ENCODE measurements at places on chromosomes 5 and 9.

GRCh38 chr5:93793159-93793781 lies 51.9 kb upstream of the POU5F2 start:
- no peak for DNase-seq

DNA sequence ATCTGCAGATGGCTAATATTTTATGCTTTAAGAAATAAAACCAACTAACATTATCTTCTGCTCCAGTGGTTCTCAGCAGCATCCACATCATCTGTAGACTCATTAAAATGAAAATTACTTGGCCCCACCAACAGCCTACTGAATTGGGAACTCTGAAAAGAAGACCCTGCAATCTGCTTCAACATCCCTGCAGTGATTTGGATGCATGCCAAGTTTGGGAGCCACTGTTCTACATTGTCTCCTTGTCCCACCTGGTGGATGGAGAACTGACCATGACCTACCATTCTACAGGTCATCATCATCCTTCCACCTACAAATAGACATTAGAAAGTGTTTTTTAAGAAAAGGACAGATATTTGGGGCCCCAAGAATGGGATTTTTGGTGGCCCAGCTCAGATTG lies 71.1 kb downstream of the ACER2 start:
- no peak for DNase-seq

- no peak for DNase-seq
Observed at GRCh38 chr5:139637438-139638089, 10.6 kb upstream of the CXXC5 start.

GRCh38 chr9:109538346-109538745 lies 40.2 kb upstream of the PTPN3 start:
- DNase-seq = no peak

GRCh38 chr5:128522336-128522735 lies 15.7 kb downstream of the FBN2 start:
- DNase-seq = no peak

GRCh38 chr5:93600409-93601070 lies 17.5 kb downstream of the NR2F1 start:
- no peak for DNase-seq

- no peak for DNase-seq
Observed at GRCh38 chr9:93665128-93665636, 88.8 kb downstream of the PHF2 start.

GRCh38 chr9:69987457-69987856 lies 56.2 kb upstream of the MAMDC2 start:
- no peak for DNase-seq

GRCh38 chr9:121383715-121384114 lies 13.7 kb upstream of the STOM start:
- DNase-seq = no peak

- no peak for DNase-seq
Observed at GRCh38 chr9:13061390-13061789, 218.1 kb downstream of the MPDZ start.

DNA sequence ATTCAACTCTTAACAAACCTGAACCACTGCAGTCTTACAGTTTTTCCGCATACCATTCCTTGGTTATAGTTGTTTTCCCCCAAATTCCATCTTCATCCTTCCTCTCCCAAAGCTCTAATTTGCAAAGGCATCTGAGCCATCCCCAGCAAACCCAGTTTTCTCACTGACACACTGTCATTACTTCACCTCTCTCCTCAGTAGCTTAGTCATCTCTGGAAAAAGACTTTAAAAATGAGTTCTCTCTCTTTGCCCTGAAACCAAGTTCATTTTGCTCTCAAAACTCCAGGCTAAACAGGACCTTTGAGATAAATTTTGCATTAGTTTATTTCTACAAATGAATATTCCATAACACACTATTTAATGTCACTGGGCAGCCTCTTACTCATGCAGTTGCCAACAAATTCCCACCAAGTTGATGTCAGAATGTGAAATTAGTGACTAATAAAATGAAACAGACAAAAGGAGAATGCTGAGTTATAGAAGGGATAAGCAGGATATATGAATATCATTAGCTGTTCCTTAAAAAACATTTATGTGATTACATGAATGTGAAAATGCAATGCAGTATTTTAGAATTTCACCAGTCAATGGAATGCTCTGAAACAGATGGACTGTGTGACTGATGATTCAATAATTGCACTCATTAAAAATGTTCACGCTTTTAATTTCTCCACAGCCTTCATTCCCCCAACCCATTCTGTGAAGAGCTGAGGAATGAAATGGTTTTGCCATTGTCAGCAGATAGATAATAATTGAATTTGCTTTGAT lies 107.4 kb upstream of the DMAC1 start:
- DNase-seq = no peak

DNA sequence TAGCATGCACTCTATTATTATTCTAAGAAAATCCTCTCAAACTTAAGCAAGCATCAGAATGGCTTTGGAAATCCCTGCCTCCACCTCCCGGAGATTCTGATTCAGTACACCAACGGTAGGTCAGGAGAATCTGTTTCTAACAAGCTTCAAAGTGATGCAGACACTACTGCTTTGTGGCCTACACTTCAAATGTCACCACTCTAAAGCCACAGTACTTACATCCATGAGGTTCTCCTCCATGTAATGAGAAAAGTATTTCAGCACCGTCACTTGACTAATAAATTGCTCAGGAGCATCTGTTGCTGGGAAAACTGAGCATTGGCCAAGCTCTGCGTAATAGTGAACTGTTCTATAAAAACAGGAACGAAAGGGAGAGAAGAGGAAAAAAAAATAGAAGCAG lies 4.8 kb downstream of the PLK2 start:
- no peak for DNase-seq

- DNase-seq = peak; percentile 68
Observed at GRCh38 chr9:34437006-34437925, 21.1 kb downstream of the FAM219A start.

DNA sequence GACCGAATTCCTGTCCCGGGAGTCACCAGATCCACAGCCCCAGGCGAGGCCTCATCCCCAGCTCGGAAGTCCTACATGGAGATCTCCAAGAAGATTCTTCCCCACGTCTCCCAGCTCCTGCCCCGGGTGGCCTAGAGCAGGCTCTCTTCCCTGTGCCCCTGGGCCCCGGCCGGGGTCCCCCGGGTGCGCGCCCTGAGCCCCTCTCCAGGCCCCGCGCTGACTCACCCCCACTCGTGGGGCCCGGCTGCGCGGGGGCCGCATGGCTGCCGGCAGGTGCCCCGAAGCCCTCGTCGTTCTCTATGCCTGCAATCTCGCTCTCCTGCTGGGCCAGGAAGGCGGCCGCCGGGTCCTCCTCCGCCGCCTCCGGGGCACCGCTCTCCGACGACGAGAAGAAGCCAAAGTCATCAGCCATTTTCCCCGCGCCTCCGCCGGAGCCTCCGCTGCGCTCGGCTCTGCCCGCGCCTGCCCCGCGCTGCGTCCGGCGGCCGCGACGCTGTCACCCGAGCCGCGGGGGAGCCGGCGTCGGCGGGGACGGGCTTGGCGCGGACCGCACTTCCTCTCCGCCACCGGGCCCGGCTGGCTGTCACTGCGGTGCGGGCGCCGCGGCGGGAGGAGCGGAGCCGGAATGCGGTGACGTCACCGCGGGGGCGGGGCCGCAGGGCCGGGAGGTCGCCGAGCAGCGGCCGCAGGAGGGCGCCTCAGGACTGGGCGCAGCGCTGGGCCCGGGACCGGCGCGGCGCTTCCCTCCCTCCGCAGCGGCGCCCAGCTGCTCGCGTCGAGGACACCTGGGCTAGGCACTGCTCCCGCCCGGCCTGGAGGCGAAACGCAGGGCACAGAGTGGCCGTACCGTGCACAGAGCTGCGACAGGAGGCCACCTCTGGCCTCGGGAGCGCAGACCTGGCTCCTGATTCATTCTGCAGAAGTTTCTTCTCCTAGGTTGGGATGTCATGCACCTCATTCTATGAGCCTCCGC lies at the start of gene CLTB:
TSS of gene CLTB (minus strand) at position 588 of the 973 bp plus-strand sequence. CDS start at position 412, 176 bp downstream.
- peak; percentile 80 for DNase-seq

DNA sequence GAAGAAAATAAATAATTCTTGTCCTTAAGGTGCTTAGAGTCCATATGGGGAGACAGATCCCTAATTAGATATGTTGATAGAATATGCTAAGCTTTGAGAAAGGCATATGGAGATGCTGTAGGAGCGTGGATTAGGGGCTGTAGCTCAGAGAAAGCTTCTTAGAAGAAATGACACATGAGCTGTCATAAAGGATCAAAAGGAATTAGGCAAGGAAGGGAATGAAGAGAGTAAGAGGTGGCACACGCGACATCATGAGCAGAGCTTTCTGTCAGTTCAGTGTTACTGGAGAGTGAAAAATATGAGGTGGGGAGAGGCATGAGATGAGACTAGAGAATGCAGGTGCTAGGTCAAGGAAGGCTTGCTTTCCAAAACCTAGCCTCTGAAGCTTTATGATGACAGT lies 118.6 kb downstream of the KIAA0825 start:
- no peak for DNase-seq

DNA sequence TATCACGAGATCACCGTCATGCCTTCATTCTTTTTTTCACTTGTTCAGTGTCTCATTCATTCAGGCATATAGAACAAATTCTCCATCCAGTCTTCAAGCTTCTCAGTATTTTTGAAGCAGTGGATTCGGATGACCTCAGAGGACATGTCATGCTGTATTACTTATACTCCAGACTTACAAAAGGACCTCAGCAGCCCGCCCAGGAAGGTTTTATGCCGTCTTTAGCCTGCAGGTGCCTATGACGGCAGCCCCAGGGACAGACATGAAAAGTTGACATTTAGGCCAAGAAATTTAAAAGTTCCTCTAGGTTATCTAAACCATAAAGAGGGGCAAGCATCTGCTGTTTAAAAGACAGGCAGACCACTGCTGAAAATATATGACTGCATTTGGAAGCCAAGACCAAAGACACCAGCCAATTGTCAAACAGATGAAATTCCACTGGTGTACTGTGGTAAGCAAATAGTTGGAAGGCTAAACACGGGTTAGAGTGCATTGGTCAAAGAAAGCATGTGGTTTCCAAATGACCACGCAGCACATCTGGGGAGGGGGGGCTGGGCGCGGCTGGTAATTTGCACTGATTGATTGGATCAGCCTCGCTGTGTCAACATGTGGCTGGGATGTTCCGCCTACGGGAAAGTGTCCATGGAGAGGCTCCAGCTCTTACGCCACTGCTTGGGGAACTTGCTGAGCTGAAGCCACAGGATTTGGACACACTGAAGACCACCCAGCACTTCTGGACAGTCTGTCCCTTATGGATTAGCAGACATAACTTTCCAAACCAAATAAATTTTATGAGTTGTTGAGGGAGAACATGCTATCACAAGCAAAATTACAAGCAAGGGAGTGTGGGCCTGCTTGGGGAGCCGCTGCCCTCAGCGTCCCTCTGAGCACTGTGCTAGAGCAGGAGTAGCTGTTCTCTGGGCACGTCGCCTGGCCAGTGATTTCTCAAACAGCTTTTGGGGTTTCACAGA lies 173.6 kb downstream of the FANCC start:
- DNase-seq = peak; percentile 70

- DNase-seq = no peak
Observed at GRCh38 chr5:122435761-122436160, 123.7 kb downstream of the SNCAIP start.

DNA sequence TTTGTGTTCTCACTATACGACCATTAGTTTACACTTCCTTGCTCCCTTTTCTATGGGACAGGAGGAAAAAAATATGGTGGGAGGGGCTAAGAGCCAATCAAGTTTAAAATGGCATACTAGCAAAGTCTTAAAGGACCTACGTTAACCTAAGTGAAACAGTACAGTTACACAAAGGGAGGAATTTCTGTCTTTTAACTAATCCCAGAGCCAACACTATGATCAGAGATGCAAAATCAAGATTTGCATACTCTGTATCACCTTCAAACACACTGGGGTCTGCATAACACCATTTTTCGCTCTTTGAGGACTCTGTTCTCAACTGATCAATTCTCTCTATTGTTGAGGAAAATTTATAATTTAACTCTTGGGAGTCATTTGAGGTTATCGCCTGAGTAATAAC lies 49.8 kb downstream of the ALDH1A1 start:
- no peak for DNase-seq

DNA sequence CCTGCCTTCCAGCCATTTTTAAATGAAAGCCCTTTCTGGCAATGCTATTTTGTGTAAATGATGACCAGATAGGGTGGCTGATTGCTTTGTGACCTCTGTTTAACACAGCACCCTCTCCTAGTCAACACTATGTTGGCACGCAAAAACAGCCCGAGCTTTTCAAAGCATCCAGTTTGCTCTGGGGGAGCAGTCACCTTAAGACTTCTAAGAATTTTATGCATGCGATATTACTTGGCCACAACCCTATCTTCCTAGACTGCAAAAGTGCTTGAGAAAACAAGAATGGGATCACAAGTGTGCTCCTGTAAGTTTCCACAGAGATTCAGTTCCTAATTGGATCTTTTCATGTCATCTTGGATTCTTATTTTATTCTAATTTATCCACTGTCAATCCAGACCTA lies 294.1 kb downstream of the ATPSCKMT start:
- DNase-seq = no peak
